ENCODE measurements at places on chromosomes 13 and 19.

GRCh38 chr13:39037410-39037879 lies 444 bp downstream of the PROSER1 start:
- no peak for DNase-seq

- DNase-seq = peak; percentile 79
Observed at GRCh38 chr19:46537136-46538097, 41.8 kb upstream of the PNMA8B start.

- DNase-seq = no peak
Observed at GRCh38 chr13:112696001-112696868, 6.4 kb downstream of the ATP11A start.

- no peak for DNase-seq
Observed at GRCh38 chr13:49936968-49937273, 781 bp upstream of the SPRYD7 start.

- DNase-seq = no peak
Observed at GRCh38 chr13:45704854-45705695, 3.0 kb downstream of the CBY2 start.

GRCh38 chr19:485583-486236 lies 10.6 kb upstream of the MADCAM1 start:
- no peak for DNase-seq

DNA sequence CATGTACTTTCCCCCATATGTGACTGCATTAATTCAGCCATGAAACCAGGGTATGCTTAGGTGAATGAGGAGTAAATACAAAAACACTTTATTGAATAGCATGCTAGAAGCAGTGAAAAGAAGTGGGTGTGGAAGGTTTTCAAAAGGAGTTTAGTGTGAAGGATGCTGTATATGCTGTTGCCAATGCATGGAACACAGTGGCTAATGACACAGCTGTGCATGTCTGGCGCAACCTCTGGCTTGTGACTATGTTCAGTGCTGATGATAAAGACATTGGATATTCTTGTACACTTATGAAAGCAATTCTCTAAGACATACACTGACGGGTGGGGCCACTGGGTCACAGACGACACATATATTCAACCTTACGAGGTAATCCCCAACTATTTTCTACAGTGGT lies 55.2 kb downstream of the SOX21 start:
- DNase-seq = no peak

- DNase-seq = no peak
Observed at GRCh38 chr19:18488403-18488723, 33.5 kb downstream of the ELL start.

- DNase-seq = no peak
Observed at GRCh38 chr13:20151612-20152011, 9.2 kb downstream of the GJA3 start.

DNA sequence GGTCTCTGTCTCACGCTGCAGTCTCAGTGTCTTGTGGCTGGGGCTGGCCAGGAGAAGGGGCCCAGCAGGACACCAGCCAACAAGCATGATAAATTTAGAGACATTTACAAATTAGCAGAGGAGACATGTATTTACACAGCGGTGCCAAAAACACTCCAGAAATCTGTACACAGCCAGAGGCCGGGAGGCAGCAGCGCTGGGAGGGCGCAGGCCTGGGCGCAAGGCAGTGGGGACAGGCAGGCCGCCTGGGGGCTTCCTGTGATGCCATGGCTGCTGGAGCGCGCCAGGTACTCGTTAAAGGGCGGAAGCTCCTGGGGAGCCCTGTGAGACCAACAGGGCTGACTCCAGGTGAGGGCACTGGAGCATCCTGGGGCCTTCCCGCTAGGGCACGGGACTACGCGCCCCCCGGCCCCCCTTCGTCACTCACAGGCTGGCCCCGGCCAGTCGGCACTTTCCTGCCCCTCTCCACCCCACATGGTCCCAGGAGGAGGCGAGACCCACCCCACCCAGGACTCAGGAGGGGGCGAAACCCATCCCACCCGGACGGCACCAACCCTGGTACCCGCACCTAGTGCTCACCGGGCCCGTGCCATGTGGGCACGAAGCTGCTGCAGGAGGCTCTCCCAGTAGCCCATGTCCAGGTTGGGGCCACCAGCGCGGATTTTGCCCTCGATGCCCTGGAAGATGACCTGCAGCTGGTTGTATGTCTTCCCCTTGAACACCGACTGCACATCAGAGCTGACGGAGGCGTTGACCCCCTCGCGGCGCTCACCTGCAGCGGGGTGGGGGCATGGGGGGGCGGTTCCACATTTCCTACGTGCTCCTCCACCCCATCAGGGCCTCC lies 7.4 kb upstream of the TBXA2R start:
- DNase-seq = no peak

DNA sequence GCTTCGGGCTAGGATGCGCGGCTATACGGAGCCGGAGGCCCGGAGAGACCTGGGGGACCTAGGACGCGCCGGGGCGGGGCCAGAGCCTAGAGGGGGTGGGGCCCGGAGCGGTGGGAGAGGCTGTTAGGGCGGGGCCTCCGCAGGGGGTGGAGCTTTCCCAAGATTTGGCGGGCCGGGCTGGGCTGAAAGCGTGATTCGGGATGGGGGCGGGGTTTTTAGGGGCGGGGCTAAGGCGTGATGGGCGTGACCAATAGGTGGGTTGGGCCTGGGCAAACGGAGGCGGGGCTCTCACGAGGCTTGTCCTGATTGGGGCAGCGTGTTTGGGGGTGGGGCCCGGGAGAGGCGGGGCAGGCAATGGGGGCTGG lies 439 bp downstream of the RAB11B start:
- DNase-seq = peak; percentile 91

DNA sequence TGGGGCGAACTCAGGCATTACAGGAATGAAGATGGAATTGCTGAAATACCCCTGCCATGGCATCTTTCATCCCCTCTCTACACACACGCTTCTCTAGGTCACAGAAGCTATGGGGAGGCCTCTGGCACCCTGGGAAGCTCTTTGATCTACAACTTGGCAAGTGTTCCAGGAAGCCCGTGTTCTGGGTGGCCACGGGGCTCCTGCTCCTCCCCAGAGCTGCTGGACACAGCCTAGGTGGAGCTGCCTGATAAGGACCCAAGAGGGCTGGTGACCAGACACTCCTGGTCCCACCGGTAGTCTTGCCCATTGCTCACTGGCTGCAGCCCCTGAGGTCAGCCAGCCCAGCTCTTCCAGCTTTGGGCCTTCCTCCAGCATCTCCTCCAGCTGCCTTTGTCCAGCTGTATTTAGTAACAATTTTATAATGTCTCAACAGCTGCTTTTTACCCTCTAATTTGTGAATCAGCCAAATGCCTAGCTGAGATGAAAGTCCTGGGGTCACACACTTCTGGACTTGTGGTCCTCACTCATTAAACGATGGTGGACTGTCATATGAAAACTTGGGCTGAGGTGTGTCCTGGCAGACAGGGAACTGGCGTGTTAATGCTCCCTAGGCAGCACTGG lies 72.8 kb upstream of the SPATA13 start:
- DNase-seq = no peak

DNA sequence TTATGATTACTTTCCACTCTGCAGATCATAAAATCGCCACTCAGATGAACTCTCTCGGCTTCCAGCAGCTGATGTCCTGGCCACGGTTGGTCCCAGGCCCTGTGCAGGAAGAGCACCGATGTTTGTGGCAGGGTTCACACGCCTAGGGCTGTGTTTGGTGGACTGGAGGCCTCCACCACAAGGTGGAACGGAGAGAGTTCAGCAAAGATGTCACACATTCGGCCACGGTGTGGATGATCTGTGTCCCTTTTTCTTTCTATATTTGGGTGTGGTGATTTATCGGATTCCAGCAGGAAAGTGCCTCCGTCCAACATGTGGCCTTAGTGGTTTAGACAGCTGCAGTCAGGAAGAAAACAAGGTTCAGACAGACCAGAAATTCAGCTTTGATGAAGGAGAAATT lies 521 bp upstream of the SHISA2 start:
- no peak for DNase-seq

DNA sequence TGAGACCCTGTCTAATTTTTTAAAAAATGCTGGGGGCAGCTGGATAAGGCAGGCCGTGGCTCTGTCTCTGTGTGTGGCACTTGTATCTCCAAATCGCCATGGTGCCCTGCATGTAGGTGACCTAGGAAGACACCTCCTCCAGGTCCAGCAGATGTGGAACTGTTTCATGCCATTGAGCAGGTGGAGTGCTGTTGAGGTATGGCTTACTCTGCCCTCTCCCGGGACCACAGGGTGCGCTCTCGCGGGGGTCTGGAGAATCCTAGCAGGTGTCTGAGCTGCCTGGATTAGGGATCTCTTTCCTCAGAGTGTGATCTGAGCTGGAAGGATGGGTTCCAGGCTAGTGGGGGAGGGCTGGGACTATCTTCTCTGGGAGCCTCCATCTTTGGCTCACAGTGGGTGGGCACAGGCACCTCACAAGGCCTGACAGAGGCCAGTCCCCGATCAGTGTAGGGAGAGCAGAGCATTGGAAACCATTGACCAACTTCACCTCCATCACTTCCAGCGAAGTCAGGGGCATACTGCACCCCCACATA lies 67.7 kb upstream of the TM9SF2 start:
- no peak for DNase-seq

DNA sequence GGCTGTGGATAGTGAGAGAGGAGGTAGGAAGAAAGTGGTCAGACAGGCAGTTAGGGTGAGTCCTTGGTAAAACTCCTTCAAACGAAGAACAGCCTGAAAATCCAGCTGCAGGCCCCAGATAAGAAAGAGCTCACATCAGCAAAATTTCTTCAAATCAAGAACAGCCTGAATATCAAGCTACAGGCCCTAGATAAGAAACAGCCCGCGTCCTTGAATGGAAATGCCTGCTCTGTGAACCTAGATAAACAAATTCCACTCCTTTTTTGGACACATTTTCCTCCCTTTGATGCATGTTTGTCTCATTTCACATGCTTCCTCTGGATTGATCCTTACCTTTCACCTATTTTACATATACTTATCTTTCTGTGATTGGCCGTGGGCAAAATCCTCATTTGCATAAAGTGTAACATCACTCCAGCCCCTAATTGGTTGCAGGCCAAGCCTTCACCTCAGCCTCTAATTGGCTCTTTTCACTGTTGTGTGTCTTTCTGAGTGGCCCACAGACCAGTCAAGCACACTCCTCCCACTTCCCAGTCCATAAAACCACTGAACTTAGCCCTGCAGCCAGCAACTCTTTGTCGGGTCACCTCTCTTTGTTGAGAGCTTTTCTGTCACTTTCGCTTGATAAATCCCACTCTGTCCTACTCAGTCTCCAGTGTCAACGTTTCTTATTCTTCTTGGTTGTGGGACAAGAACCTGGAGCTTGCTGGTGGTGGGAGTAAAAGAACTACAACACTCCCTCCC lies 6.0 kb upstream of the SULT2A1 start:
- DNase-seq = no peak

- DNase-seq = no peak
Observed at GRCh38 chr19:19109601-19110000, 28.7 kb downstream of the TMEM161A start.

DNA sequence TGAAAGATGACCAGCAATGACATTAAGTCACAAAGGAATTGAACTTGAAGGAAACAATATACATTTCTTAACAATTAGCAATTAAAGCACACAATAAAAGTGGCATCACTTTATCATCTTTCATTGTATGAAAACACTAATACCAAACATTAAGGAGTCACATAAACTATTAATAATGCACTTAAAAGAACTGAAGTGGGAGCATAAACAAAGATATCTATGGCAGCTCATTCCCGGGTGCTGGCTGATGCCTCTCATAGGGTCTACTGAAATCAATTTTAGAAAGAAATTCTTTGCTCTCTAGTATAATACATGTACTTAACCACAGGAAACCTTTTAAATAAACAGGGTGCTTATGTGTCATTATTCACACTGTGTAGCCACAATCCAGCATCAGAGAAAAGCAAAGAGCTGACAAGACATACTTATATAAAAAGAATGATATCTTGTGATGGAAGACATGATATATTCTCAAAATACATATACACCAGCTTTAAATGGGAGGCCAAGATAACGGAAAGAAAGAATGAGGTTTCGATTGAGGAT lies 1207.8 kb downstream of the EFNB2 start:
- DNase-seq = no peak

DNA sequence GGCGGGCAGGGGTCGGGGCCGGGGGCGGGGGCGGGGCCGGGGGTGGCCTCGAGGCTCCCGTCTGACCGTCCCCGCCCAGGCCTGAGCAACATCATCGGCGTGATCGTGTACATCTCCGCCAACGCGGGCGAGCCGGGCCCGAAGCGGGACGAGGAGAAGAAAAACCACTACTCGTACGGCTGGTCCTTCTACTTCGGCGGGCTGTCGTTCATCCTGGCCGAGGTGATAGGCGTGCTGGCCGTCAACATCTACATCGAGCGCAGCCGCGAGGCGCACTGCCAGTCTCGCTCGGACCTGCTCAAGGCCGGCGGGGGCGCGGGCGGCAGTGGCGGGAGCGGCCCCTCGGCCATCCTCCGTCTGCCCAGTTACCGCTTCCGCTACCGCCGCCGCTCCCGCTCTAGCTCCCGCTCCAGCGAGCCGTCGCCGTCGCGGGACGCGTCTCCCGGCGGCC lies 9.4 kb upstream of the CACNG6 start:
- no peak for DNase-seq

GRCh38 chr19:49861107-49861506 lies 6.3 kb downstream of the PNKP start:
- no peak for DNase-seq

DNA sequence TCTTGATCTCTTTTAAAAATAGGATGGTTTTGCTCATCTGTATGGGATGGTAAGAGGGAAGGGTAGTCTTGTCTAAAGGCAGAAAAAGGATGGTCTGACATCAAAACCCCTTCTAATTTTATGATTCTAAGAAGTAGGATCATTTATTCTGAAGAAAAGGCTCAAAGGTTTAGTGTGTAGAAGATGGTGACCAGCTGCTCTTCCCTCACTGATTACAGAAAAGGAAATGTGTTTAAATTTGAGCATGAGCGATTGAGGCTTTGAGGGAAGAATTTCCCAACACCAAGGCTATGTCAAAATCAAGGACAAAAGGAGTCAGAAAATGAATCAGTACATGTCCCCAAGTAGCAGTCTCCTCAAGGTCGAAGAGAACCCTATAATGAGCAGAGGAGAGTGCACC lies 909.8 kb downstream of the EFNB2 start:
- no peak for DNase-seq

GRCh38 chr13:75180805-75181455 lies 301.0 kb downstream of the TBC1D4 start:
- DNase-seq = no peak

DNA sequence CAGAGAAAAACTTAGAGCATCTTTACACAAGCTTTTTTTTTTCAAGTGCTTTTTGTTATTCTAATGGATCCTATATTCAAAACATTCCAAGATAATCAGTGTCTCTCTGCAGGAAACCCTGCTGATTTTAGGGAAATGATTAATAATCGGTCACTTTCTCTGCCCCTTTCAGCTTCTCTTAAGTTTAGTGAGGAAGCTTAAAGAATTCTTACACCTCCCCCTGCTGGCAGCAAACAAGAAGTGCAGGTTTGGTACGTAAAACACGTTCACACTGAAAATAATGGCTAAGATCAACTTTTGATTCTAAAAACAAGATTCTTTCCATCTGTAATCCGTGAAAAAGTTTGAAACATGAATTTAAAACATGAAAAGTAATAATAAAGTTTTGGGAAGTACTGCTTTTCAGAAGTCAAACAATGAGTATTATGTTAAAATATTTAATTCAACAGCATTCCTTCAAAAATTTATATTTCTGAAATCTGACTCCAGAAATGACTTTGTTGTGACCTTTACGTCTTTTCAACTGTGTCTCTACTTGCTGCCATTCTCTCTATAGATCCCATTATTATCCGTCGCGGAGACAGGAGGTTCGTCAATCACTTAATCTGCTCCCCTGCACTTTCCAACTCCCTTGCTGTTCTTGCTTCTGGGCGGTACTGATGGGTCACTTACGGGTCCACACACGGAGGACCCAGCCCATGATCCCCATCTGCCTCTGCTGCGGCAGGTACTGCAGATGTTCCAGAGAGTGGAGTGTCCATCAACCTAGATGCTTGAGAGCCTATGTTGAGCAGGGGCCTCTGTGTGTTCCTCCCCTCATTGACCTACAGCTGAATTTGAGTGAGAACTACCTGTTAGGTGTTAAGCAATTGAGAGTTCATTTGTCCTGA lies 203.1 kb upstream of the EDNRB start:
- DNase-seq = peak; percentile 33

All from CD4-positive, alpha-beta T cell treated with Interleukin-6 for 4 hours (primary cell).